ENCODE measurements at places on chromosomes 5 and 9.

DNA sequence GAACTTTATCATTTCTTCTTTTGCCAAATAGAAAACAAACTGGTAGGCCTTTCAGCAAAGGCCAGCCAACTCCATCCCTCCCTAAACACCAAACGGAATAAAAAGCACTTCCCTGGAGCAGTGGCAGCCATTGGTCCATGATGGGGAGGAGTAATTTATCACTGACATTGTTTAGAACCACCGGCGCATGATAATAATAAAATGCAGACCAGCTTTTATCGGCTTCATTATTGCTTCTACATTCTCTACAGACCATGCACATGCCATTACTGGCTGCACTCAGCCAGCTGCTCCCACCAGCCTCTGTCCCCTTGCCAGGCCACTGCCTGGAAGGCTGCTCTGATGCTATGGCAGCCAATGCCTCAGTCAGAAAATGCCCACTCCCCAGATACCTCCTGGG, 45.9 kb downstream of the ABCA1 start:
- no peak for DNase-seq

DNA sequence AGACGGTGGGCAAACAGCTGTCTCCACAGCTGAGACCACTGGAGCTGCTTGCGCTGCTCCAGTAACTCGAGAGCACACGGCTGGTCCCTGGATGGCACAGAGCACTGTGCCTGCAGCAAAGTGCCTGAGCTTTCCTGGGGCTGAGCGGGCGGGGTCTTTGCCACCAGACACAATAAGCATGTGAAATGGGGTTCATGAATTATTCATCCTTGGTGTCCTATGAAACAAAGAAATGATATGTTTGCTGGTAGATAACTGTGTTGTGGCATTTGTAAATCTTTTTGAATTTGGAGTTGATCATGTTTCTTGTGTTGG, 151.7 kb upstream of the MPDZ start:
- no peak for DNase-seq

DNA sequence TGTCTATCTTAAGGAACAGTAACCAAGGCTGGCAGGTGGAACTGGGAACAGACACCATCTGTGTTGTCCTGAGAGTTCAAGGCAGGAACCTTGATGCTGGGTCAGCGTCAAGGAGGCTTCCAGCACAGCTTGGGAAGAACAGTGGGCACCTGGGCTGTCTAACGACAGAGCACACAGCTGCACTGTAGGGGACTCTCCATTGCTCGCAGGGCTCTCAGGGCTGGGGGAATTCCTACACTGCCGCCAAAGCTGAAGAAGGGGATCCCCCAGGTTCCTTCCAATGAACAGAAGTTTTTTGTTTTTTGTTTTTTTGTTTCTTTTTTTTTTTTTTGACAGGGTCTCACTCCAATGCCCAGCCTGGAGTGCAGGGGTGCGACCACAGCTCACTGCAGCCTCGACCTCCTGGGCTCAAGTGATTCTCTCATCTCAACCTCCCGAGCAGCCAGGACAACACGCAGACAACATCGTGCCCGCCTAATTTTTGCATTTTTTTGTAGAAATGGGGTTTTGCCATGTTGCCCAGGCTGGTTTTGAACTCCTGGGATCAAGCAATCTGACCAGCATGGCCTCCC, 81.9 kb downstream of the PTPN3 start:
- no peak for DNase-seq

DNA sequence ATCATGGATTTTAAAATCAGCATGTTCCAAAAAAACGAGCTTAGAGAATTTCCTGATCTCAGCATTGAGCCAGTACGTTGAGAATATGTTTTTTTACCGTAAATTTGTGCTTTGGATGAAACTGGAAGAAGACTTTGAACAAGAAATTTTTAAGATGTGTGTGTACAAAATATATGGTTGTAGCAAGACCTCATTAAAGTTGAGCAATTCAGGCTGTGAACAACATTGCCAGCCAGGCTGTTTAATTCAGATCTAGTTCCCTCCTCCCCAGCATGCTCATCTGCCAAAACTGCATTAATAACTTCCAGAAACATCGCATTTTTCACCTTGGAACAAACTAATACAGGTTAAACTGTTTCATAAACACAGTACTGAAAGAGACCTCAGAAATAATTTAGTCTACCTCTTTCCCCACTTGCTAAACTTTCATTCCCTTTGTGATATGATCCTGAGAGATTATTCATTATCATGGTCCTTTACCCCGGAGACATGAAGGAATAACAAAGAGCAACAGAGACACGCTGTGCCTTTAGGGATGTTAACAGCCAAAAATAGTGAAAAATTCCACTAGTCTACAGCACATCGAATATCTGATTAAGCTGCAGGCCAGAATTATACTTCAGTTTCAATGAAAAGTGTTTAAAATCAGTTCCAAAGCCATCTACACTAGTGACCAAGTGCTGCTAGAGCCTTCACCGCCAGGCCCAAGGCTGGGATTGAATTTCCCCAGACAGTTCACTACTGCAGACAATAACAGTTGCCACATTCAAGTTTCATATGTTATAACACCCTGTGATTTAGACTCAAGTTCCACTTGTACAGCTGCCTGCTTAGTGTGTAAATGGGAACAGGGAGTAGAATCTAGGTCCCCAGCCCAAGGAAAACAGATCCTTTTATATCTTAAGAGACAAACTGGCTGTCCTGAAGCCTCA, 89.6 kb downstream of the EFNA5 start:
- no peak for DNase-seq

GRCh38 chr5:177354711-177355110, 3.0 kb upstream of the RGS14 start:
- DNase-seq, result no peak

DNA sequence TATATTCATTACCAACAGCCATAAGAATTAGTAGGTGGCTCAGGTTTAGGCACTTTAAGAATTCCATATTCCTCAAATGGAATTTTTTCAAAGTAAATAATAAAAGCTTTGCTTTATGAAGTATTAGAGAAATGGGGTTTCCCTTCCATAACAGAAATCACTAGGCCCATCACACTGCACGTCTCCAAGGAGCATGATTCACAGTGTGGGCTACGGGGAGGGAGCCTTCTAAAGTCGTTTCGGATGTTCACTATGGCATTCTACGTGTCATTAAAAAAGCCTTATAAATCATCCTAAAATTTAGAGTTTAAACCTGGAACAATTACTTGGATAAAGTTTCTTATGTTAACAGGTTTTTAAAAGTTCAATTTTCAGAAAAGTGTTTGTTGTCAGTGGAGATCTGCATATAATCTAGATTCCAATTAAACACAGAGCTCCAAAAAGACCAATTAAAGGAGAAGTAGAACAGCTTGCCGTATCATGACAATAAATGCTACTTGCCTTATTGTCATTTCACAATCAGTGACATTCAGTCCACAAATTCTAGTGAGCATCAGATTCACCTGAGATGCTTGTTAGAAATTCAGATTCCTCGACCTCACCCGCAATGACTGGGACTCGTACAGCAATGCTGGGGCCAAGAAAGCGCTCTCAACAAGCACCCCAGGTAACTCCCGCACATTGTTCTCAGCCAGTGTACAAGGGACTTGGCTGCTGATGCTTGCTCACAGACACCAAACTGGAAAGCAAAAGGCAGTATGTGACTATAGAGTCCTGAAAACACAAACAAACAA, 115.7 kb downstream of the NFIB start:
- DNase-seq, result no peak

DNA sequence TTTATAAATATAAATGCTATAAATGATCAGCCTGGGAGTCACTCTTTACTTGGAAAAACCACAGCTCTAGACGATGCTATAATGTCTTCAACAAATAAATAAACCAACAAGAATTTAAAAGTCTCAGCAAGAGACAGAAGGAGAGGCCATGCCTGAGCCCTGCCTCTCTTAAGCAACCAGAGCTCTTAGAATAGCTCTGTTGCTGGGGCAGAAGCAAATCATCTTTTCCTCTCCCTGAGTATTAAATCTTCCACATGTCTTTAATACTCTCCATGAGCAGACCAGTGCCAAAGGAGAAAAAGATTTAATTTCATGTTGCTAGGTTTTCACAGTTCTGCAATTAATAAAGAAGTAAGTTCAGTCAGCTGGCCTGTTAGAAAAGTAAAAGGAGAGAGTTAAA, 408.0 kb upstream of the SLC30A5 start:
- no peak for DNase-seq

- no peak for DNase-seq
Measured at GRCh38 chr5:112885001-112885400, 23.9 kb downstream of the SRP19 start.

GRCh38 chr5:115977096-115977495, 14.8 kb downstream of the LVRN start:
- DNase-seq, result no peak

DNA sequence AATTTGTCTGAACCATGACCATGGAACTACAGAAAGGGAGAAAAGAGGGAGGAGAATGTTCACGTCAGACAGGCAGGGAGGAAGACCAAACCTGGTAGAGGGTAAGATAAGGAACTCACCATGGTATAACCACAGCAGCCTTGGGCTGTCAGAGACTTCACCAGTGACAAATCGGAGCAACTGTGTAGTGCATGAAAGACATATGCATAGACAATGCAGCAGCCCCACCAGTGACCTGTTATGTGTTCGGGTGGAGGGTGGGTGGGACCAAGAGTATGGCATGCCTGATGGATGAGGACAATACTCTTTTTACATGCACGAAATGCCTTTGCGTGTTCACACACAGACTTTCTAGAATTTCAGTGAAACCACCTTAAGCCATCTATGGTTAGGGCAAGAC, 221.8 kb upstream of the RASEF start:
- DNase-seq, result no peak

GRCh38 chr9:87545858-87546257, 48.2 kb downstream of the DAPK1 start:
- no peak for DNase-seq

DNA sequence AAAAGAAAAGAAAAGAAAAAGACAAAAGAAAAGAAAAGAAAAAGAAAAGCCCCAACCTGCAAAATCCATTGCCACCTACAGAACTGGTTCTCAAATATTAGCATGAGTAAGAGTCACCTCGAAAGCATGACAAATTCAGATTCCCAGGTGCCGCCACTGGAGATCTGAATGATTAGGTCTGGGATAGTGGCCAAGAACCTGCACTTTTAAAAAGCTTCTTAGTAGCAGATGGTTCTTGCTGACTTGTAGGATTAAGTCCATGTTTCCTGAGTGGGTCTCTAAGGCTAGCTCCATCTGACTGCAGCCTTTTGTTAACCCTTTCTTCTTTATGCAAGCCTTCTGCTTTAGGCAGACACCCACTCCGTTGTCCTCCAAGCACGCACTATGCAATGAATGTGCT, 178.5 kb upstream of the CDH18 start:
- no peak for DNase-seq

DNA sequence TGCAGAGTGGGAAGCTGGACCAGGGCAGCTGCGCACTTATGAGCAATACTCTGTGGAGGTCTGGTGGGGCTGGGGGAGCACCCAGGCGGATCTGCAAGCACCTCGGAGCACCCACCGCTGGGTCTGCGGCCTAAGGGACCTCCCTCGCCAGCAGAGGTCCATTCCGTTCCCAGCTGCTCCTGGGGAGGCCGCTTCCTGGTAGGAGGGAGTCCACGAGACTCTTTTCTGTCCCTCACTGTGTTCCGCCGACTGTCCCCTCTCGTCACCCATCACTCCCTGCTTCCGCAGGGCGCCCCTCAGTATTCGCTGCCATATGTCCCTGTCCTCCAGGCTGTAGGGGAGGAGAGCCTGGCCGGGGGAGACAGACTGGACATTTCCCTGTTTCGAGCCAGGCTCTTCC, 45.5 kb downstream of the NDST1 start:
- DNase-seq, result no peak

DNA sequence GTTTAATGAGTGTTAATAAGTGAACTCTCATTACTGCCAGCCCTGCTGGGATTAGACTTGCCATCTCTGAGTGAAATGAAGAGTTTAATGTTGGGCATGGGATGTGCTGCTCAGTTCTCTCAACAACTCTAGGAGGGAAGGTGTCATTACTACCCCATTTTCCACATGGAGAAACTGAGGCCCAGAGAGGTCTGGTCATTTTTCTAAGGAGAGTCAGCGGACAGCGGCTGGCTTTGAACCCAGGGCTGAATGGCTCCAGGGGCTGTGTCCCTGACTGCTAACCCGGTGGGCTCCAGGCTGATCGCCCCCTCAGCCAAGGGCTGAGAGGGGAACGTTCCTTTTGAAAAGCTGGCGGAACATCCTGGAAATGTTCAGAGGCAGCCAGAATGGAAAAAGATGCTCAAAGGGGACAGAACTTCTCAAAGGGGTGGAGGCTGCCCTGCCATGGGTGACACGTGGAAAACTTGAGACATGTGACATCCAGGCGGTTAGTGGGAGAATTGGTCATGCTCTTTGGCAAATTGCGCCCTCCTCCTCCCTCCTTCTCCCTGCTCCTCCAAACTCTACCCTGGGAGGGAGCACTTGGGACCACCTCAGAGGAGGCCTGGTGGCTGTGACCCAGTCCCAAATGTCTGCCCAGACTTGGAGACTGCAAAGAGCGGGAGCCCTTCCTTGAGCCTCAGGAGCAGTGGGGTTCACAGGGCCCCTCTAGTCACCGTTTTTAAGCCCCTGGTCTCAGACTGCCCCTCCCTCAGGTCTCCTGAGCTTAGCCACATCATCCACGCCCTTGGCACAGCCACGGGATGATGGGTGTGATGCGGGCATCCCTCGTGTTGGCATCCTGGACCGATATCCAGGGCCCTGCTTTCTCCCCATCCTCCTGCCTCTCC, 28.7 kb downstream of the DNM1 start:
- DNase-seq, result no peak

- DNase-seq, result no peak
Measured at GRCh38 chr5:35803191-35803651, 53.5 kb upstream of the IL7R start.

GRCh38 chr5:122129306-122129705, at the start of gene ZNF474:
ZNF474 (plus strand) TSS chr5:122129546; CDS start chr5:122151991, 22,445 bp downstream.
- DNase-seq, result no peak
